ENCODE measurements at places on chromosomes 3 and 15. TPM values are rescaled to one million over a fixed set of nuclear protein-coding genes. Genes with fewer than 3 reads are reported as not detected.
A peak's percentile ranks its signal among the peaks of the same experiment; 100 is the strongest.

Gene MST1
- total RNA-seq: 6.3 TPM

Gene AMIGO3
- total RNA-seq: not detected

- DNase-seq: no peak
Measured at GRCh38 chr3:127851899-127852298, 29.6 kb upstream of the MGLL start.

- DNase-seq: no peak
Measured at GRCh38 chr3:22765679-22766078, 437.4 kb upstream of the UBE2E2 start.

- no peak for DNase-seq
Measured at GRCh38 chr3:45366290-45366689, 22.1 kb upstream of the LARS2 start.

Gene ACTC1
- not detected for total RNA-seq

- DNase-seq: no peak
Measured at GRCh38 chr3:29339016-29339833, 58.4 kb downstream of the RBMS3 start.

GRCh38 chr3:150035301-150035779 is 64.6 kb upstream of the PFN2 start:
- no peak for DNase-seq

DNA sequence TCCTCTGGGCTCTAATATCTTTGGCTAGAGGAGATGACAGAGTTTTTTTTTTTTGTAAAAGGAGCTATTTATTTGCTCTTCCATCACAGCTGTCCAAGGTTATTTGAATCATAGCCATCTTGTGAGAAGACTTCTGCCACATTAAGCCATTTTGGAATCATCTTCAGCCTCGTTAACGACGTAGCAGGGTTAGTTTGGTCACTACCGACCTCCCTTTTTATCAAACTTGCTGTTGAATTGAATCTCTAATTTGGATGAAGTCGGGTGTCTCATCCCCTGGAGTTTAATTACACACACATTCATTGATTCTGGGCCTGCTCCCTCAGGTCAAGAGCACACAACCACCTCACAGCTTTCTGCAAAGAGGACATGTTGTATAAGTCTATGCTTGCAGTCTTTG is 238.7 kb downstream of the CPNE4 start:
- no peak for DNase-seq

- DNase-seq: no peak
Measured at GRCh38 chr15:35383506-35383905, 162.5 kb downstream of the DPH6 start.

Gene CYP11A1
- total RNA-seq: not detected

DNA sequence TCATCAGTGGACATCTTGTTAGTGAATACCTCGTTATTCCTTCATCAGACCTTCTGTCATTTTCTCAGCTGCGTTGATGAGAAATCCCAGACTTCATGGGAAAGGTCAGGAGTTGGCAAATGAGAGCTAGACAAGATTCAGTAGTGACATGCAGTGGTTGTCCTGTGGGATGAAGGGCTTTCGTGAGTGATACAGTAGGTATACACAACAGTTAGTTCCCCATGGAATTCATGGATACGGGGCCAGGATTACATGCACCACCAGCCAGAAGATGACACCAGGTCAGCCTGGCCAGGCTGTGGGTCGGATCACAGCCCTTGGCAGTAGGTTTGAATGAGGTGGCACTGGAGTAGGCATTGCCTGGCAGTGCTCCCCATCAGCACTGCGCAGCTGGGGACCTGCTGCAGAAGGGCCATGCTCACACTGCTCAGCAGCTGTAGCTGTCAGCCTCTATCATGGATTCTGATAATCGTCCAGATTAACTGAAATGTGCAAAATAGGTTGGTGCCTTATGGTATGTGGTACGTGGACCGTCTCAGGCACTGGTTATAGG is 150.1 kb downstream of the SLCO3A1 start:
- no peak for DNase-seq

Gene TMEM266
- not detected for total RNA-seq

Gene LRRC31
- total RNA-seq: not detected

- no peak for DNase-seq
Measured at GRCh38 chr3:40968666-40969065, 230.6 kb upstream of the CTNNB1 start.

- peak; percentile 11 for DNase-seq
Measured at GRCh38 chr3:160686955-160687535, 10.1 kb downstream of the ARL14 start.

Gene SEC22C
- total RNA-seq: 56.6 TPM

DNA sequence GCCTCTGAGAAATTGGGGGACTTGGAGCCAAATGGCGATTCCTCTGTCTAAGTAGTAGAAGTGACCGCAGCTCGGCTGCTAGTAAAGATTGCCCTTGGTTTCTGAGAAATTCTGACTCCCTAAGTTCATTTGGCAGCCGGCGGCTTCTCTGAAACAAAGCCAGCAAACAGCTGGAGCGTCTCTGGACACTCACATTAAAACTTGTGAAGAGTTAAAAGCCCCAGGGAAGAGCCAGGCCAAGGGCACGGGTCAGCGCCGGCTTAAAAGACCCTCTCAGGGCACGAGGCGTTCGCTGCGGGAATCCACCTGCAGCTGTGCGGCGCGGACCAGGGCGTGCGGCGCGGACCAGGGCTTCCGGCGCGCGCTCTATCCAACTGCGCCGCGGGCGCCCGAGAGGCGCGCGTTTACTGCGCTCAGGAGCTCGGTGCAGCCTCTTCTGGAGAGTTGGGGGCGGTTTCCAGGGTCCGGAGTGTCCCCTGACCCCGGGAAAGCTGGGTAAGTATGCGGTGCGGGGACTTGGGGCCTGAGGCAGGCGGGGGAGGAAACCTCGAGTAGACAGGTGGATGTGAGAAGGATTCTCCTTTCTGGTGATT is at the start of gene COL6A5:
TSS of gene COL6A5 (plus strand) at position 186 of the 593 bp plus-strand sequence. CDS start 27,967 bp downstream, outside the sequence.
- DNase-seq: no peak

GRCh38 chr3:189232790-189233189 is 61.0 kb downstream of the TPRG1 start:
- DNase-seq: no peak

- no peak for DNase-seq
Measured at GRCh38 chr15:74730619-74731316, 5.4 kb upstream of the CYP1A1 start.

All from CD4-positive, alpha-beta memory T cell (primary cell).